NCI-H1694 (cell line): ENCODE measurements at places on chromosomes 2 and 18.

- DNase-seq, result no peak
Measured at GRCh38 chr2:130338793-130339345, 3.8 kb upstream of the IMP4 start.

DNA sequence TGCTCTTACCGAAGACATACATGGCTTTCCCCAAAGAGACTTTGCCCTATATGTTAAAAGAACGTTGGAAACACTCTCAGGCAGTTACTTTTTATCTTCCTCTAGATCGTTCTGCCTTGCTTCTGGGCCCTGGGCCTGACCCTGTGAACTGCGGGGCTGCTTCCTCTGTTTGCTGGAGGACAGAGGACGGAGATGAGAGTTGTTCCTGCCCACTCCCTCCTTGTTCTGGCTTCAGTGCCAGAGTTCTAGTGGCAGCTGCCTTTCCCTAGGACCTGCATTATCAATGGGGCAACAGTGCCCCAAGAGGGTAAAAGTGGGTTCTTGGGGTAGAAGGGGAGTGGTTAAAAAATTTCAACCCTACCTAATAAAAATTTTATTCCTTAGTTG lies 6.5 kb upstream of the FN1 start:
- no peak for DNase-seq

GRCh38 chr2:136510244-136510643 lies 255.1 kb upstream of the THSD7B start:
- DNase-seq, result no peak

DNA sequence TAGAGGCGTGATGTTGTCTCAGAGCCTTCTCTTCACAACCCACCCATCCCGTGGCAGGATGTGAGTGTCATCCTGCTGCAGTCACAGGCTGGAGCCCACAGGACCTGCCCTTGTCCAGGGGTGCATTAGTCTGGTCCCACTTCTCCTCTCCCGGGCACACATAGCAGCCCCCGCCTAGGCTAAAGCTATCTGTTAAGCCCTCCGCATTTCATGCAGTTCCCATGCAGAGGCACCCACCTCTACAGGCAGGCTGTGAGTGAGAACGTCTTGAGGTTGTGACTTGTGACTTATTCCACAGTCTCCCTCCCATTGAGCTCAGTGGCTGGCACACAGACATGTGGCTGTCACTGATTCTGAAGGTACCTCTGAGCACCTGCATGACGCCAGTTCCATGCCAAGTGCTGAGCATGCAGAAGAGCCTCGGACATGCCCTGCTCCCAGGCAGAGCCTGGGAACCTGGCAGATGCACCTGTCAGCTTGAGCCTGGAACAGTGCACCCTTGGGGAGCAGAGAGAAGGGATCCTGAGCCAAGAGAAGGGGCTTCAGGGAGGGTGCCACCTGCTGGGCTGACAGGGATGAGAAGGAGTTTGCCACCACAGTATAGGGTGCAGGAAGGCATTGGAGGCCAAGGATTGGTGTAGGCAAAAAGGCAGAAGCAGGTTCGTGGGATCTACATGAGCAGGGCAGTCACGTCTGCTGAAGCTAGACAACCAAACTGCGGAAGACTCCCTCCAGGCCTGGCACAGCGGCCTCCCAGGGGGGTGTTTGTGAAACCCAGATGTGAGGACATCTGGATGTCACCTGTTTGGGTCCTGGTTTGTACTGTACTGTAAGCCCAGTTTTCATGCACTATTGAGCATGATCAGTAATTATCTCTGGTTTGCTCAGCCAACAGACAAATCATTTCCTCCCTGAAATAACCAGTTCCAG lies 213.6 kb downstream of the GLI2 start:
- DNase-seq, result peak; percentile 41
